ENCODE measurements at places on chromosomes 2 and 18. TPM values are rescaled to one million over a fixed set of nuclear protein-coding genes. Genes with fewer than 3 reads are reported as not detected.

Gene CXCR2
- total RNA-seq = under 0.01 TPM

Gene FBXO48
- under 0.01 TPM for total RNA-seq

Gene PROKR1
- 0.52 TPM for total RNA-seq

Gene C1GALT1C1L
- 1.0 TPM for total RNA-seq

Gene ZNF396
- 1.6 TPM for total RNA-seq

Gene CROCC2
- under 0.01 TPM for total RNA-seq

Gene OBSL1
- 87.2 TPM for total RNA-seq

Gene DSG4
- total RNA-seq = not detected

Gene GLI2
- total RNA-seq = 3.1 TPM

Gene SUMO1
- 65.2 TPM for total RNA-seq

Gene DNAH7
- total RNA-seq = under 0.01 TPM

Gene ORC4
- 32.4 TPM for total RNA-seq

Gene ANKMY1
- total RNA-seq = 5.2 TPM

Gene KCNIP3
- 2.1 TPM for total RNA-seq

Gene IGFBP2
- 99.7 TPM for total RNA-seq

Gene PASK
- 3.7 TPM for total RNA-seq

Gene MAB21L4
- total RNA-seq = not detected

Gene MAPK4
- total RNA-seq = 5.7 TPM

Gene MOGAT1
- total RNA-seq = not detected

Gene DSG1
- not detected for total RNA-seq

Gene CFC1
- not detected for total RNA-seq

Gene SIX3
- not detected for total RNA-seq

Gene MROH2A
- total RNA-seq = not detected

Gene HOXD12
- not detected for total RNA-seq

Gene RELCH
- total RNA-seq = 30.3 TPM

Gene B3GNT2
- 11.0 TPM for total RNA-seq

Gene ILKAP
- total RNA-seq = 33.4 TPM

Gene PRSS56
- total RNA-seq = 1.0 TPM

Gene CELF4
- total RNA-seq = not detected

Gene LOXL3
- 8.4 TPM for total RNA-seq

Gene HMSD
- total RNA-seq = not detected

Gene MTIF2
- total RNA-seq = 25.6 TPM

Gene GCA
- 20.4 TPM for total RNA-seq

Gene ARHGAP25
- 4.7 TPM for total RNA-seq

Gene G6PC2
- 1.0 TPM for total RNA-seq

Gene CHST9
- total RNA-seq = 0.52 TPM

Gene INHBB
- total RNA-seq = 1.0 TPM

Gene MOCOS
- 0.52 TPM for total RNA-seq

Gene RMDN2
- total RNA-seq = 12.0 TPM

Gene SERPINB12
- total RNA-seq = not detected

Gene SP140
- total RNA-seq = 0.52 TPM

Gene CYP20A1
- 30.8 TPM for total RNA-seq

Gene PROM2
- under 0.01 TPM for total RNA-seq

Gene C2orf15
- total RNA-seq = not detected

Gene RTP5
- total RNA-seq = not detected

Gene TUBA4A
- total RNA-seq = 30.8 TPM

Gene GKN1
- not detected for total RNA-seq

Gene CABLES1
- total RNA-seq = 4.7 TPM

Gene GATA6
- total RNA-seq = 2.6 TPM
